ENCODE measurements at places on chromosomes 12 and 14.

DNA sequence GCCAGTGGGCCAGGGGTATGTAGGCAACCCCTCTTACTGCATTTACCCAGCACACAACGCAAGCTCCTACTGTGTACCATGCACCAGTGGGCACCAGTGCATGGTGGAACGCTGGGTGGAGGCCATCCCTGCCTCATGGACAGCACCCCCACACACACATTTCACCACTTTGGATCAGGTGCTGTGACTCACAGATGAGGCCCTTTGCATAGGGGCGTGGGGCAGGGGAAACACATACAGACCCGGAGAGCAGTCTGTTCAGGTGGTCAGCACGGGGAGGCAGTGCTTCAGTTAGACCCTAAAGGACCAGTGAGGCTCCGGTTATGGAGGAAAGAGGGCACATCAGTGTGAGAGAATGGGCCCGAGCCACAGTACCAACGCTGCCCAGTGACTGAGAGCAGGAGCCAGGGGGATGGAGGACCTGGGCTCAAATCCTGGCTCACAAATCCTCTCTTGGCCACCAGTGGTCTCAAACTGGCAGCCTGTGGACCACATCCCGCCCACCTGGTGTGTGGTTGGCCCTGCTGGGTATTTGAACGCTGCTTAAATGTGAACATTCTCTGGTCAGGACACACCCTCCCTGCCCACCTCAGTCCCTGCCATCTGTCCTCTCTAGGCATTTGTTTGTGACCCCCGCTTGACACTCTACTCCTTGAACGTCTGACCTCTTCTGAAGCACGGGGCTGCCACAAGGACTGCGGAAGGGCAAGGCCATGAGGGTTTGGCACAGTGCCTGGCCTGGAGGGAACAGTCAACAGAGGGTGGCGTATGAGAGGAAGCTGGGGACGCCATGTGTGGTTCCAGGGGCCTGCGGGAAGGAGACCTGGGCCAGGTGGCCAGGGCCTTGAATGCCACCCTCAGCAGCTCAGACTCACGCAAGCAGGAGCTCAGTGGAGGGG, 46.7 kb downstream of the FAM222A start:
- no peak for DNase-seq

GRCh38 chr14:78254911-78255461, 84.8 kb downstream of the NRXN3 start:
- DNase-seq, result no peak

- DNase-seq, result no peak
These were observed 56.9 kb downstream of the GPR137C start for GRCh38 chr14:52609445-52610044.

- DNase-seq, result no peak
These were observed 6.0 kb downstream of the PRMT8 start for GRCh38 chr12:3496957-3497356.

GRCh38 chr14:60328583-60328982, 79.6 kb downstream of the PPM1A start:
- DNase-seq, result no peak

GRCh38 chr12:94178882-94179281, 30.5 kb downstream of the PLXNC1 start:
- no peak for DNase-seq

- no peak for DNase-seq
These were observed 3.5 kb upstream of the FAR2 start for GRCh38 chr12:29145372-29146170.

All from naive thymus-derived CD8-positive, alpha-beta T cell (primary cell).